ENCODE measurements at places on chromosomes 12 and 14.

- no peak for DNase-seq
These were observed 3.6 kb upstream of the NPAS3 start for GRCh38 chr14:32934881-32935633.

DNA sequence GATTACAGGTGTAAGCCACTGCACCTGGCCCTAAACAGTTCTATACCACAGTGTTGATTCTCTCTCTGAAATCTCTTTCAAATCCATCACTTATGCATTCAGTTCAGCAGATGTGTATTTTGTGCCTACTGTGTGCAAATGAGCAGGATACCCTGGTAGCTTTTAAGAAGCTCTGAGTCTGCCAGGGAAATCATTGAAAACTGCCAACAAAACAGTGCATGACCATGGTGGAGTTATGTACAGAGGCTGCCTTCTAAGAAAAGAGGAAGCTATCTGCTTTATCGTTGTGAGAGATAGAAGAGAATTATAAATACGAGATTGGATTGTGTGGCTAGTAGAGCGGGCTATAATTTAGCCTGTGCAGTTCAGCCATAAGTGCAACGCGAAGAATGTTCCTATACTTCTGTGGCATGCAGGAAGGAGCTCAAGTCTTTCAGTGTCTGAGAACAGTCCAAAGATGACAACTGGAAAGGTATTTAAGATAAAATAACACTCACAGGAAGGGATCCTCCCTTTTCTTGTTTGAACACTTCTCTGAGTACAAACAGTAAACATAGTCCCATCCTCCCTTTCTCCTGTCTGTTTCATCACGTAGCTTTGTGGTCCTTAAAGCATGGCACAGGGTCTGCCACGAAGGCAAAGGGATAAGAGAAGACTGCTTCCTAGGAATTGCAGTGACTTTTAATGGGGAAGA lies 4.3 kb downstream of the DIP2B start:
- no peak for DNase-seq

DNA sequence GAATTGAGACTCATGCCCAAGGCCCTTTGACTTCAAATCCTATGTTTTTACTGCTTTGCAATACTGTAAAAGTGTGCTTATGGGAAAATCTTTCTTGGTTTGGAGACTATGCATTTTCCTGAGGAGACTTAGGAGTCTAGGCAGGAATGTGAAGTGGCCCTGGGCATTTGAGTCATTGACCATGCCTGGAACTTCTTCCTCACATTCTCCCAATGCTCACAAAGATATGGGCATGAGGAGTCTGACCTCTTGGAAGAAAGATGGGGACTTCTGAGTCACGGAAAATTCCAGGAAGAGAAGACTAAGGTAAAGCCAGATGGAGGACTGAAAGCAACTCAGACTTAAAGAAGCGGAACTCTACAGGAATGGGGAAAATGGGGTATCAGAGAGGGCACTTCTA lies 38.2 kb upstream of the ZNF641 start:
- no peak for DNase-seq

GRCh38 chr14:69572841-69573135 lies 1.9 kb downstream of the CCDC177 start:
- no peak for DNase-seq
